ENCODE measurements at places on chromosomes 2 and 18.
A peak's percentile ranks its signal among the peaks of the same experiment; 100 is the strongest.

DNA sequence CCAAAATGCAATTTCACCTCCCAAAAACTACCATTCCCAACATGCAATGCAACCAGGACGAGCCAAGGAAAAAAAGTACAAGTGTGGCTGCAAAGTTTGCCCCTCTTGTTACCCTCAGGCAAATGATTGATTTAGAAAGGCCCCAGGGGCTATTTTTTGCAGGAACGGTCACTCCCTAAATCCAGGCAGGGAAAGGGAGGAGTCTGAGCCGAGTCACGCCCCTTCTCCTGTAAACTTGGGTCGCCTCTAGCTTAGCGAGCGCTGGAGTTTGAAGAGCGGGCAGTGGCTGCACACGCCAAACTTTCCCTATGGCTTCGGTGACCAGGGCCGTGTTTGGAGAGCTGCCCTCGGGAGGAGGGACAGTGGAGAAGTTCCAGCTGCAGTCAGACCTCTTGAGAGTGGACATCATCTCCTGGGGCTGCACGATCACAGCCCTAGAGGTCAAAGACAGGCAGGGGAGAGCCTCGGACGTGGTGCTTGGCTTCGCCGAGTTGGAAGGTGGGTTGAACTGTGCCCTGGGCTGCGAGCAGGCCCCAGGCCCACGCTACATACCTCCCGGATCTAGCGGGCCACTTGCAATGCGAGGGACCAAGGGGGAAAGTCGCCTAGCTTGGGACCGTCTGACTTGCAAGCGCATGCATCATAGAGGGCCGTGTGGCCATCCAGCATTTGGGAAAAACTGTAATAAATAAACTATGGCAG lies at the start of gene GALM:
Gene GALM, plus strand, starts transcription at position 261 of the 702 bp plus-strand sequence. Its CDS starts 48 bp downstream, at position 309.
- DNase-seq: peak; percentile 21

- DNase-seq: no peak
Measured at GRCh38 chr2:172783165-172783898, 47.7 kb downstream of the RAPGEF4 start.

GRCh38 chr18:48641981-48642380 lies 103.2 kb downstream of the CTIF start:
- DNase-seq: no peak

- DNase-seq: no peak
Measured at GRCh38 chr2:43144263-43144662, 82.1 kb downstream of the ZFP36L2 start.

- DNase-seq: no peak
Measured at GRCh38 chr2:176160251-176160985, 3.3 kb downstream of the HOXD3 start.

GRCh38 chr18:22001912-22002487 lies 167.4 kb upstream of the GATA6 start:
- DNase-seq: no peak

DNA sequence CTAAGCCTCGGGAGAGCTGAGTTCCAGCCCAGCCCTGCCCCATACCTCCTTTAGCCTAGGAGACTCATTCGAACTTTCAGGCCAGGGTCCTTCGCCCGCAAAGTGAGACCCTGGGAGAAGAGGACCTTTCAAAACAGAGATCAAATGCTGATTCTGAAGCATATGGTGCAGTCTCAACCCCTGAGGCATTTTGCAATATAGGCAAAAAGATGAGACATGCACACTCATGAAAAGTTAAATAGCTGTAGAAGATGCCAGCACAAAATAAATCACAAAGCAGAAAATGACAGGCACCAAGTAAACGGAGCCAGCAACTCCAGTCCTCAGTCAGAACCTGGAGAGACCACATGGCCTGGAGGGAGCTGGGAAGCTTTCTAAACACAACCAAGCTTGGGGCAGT lies 542.7 kb upstream of the RAB6C start:
- no peak for DNase-seq

- no peak for DNase-seq
Measured at GRCh38 chr2:169676357-169676756, 17.8 kb downstream of the CFAP210 start.

- DNase-seq: no peak
Measured at GRCh38 chr18:25352629-25353005, 651 bp upstream of the ZNF521 start.

GRCh38 chr2:68464651-68465050 lies 2.4 kb downstream of the FBXO48 start:
- DNase-seq: no peak

DNA sequence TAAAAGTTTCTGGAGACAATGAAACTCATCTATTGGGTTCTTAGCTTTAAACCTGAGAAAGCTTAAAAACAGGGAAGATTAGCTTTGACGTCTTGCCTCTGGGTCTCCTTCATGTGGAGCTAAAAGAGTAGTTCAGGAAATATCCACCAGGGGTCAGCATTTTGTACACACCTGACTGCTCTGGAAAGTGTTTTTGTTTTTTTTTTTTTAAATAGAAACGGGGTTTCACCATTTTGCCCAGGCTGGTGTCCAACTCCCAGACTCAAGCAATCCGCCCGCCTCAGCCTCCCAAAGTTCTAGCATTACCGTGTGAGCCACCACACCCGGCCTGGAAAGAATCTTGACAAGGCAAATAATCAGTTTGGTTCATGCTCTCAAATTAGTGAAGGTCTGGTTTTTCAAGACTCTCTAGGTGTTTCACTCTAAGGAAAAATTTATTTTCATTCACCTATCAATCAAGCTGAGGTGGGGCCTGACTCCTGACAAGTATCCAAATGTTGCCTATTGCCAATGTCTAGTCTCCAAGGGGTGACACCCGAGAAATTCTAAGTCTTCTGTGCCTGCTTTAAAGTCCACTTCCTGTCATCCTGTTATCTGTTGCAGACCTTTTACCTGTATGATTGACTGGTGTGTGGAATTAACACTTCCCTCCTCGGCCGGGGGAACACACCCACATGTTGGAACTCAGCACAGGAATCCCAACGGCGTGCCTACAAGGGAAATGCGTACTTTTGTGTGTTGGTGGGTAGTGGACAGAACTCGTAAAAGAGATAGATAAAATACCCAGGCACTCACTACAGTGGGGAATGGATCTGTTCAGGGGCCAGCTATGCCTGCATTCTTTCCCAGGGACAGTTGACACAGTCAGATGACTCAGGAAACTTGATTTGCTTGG lies 11.3 kb downstream of the IL1RN start:
- peak; percentile 26 for DNase-seq

DNA sequence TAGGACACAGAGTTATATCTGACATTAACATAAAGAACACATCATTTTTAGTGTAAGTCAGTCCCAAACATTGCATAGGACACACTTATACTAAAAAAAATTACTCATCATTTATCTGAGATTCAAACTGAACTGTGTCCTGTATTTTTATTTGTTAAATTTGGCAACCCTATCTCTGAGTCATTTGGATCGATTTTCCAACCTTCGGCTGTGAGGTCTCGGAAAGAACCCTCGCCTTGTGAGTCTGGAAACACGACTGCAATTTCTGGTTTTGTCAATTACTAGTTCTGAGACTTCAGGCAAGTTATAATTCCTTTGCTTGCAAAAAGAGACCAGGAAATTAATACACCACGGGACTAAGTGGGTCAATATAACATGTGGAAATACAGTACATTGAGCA lies 14.0 kb downstream of the ATP8B1 start:
- no peak for DNase-seq

DNA sequence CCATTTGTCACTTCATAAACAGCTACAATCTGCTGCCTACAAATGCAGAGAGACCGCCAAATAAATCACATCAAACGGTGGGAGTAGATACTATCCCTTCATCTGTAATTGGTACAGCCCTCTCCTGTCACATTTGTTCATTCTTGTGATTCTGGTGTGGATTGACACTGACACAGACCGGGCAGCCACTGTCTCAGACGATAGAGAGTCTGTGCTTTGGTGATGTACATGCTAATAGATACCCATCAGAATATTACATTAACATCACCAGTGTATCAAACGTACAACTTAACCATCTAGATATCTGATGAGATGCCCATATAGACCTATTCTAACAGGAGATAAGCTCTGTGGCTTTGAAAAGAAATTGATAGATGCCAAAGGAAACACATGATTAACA lies 419.7 kb upstream of the ZEB2 start:
- DNase-seq: no peak

- no peak for DNase-seq
Measured at GRCh38 chr18:42706618-42707017, 408.9 kb downstream of the RIT2 start.

- no peak for DNase-seq
Measured at GRCh38 chr2:139394801-139395200, 614.6 kb upstream of the NXPH2 start.

- no peak for DNase-seq
Measured at GRCh38 chr18:38475686-38476085, 910.1 kb upstream of the CELF4 start.

DNA sequence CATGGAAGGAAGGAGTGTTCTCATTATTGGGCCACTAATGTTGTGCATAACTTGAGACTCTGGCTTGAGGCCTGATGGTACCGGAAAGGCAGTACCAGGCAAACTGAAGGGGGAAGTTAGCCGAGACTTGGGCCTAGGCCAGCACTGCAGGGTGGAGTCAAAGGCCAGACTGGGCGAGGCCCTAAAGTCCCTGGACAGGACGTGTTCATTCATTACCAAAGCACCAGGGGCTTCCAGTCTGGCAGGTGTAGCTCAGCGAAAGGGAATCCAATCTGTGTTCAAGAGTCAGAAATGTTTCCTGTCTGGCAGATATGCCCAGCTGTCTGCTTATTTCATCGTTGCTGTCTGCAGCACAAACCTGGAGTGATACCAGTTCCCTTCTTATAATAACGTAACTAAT lies 4.7 kb upstream of the ITSN2 start:
- no peak for DNase-seq

DNA sequence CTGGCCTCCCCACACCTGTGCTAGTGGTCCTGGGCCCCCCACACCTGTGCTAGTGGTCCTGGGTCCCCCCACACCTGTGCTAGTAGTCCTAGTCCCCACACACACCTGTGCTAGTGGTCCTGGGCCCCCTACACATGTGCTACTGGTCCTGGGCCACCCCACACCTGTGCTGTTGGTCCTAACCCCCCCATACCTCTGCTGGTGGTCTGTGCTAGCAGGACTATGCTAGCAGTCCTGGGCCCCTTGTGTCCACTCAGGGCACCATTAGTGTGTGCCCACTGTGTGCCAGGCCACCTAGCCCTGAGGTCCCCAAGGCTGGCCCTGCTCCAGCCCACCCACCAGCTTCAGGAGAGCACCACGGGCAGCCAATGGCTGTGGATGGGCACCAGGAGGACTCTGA lies 558.2 kb upstream of the SALL3 start:
- DNase-seq: no peak

DNA sequence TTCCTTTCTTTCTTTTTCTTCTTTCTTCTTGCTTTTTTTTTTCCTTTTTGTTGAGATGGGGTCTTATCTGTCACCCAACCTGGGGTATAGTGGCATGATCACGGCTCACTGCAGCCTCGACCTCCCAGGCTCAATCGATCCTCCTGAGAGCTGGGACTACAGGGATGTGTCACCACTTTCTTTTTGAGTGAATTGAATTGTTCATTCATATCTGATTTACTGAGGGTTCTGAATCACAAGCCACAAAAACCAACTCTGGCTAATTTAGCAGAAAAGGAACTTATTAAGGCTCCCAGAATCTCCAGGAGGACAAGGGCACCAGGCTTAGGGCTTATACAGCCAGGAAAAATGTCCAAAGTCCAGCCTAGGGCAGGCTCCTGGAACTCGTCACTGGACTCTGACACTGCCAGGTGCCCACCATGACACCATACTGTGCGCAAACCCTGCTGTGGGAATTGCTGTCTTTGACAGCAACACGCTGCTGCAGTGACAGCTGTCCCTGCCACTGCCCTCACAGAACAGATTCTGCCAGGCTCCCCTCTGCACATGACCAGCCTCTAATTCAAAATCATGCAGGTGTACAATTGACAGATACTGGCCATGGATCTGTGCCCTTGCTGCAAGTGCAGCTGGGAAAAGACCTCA lies 42.9 kb upstream of the EML6 start:
- DNase-seq: no peak

DNA sequence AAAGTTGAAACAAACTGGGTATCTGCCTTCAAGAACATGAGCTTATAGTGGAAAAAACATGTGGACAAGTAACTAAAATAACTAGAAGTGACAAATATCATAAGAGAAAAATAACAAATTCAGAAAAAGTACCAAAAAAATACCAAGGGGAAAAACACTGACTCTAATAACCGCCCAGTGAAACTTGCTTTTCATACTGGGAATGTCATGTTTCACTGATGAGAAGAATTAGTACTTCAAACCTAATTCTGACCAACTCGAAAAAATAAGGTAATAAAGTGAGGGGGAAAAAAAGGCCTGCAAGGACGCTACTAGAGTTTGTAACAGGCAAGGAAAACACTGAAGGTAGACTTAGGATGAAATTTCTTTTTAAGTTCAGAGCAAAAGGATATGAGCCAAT lies 83.6 kb downstream of the RTTN start:
- DNase-seq: no peak

Data from activated CD4-positive, alpha-beta T cell treated with anti-CD3 and anti-CD28 coated beads, Interleukin-2, amount 50 U/mL, for 4 hours (primary cell).